ENCODE measurements at places on chromosomes 7 and 10. TPM values are rescaled to one million over a fixed set of nuclear protein-coding genes. Genes with fewer than 3 reads are reported as not detected.

DNA sequence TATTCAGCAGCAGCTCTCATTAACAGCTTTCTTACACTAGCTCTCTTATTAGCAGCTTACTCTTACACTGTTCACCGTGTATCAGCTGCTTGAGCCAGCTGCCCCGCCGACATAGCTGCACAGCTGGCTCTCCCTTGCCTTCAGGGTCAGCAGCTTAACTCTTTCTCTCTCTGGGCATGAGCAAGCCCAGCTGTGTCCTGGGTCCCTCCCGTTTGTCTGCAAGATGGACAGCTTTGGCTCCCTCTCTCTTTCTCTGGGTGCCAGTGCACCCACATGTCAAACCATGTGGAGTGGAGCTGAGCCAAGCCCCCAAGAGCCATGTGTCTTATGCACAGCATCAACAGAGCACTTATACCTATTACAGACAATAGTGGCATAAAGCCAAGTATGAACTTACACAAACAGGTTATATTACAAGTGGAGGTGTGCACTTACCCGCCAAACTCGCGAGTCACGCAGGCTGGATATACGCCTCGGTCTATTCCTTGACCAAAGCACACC, 35.7 kb upstream of the MTPAP start:
- no peaks in the 10 kb centered on the region for H3K36me3 ChIP-seq
- H3K27ac ChIP-seq, result no peak overlapping the region
- no peak overlapping the region for H3K4me3 ChIP-seq
- peak; percentile 24 for DNase-seq

- H3K36me3 ChIP-seq, result no peaks in the 10 kb centered on the region
- H3K27ac ChIP-seq, result peak overlapping the region; percentile 59
- peaks cover 43% of the 10 kb centered on the region for H3K4me1 ChIP-seq
- peak; percentile 26 for DNase-seq
Measured at GRCh38 chr10:85228726-85229125, 900.3 kb downstream of the CCSER2 start.

GRCh38 chr7:2283074-2283473, 31.2 kb downstream of the SNX8 start:
- H3K36me3 ChIP-seq, result no peaks in the 10 kb centered on the region
- DNase-seq, result no peak
- H3K4me1 ChIP-seq, result peaks cover 9% of the 10 kb centered on the region
- H3K4me3 ChIP-seq, result no peak overlapping the region
- no peak overlapping the region for H3K27ac ChIP-seq
- no peaks in the 10 kb centered on the region for H3K27me3 ChIP-seq

- H3K27ac ChIP-seq, result no peak overlapping the region
- H3K4me3 ChIP-seq, result no peak overlapping the region
- H3K27me3 ChIP-seq, result no peaks in the 10 kb centered on the region
- no peaks in the 10 kb centered on the region for H3K36me3 ChIP-seq
Measured at GRCh38 chr10:60549686-60550085, 160.0 kb upstream of the ANK3 start.

DNA sequence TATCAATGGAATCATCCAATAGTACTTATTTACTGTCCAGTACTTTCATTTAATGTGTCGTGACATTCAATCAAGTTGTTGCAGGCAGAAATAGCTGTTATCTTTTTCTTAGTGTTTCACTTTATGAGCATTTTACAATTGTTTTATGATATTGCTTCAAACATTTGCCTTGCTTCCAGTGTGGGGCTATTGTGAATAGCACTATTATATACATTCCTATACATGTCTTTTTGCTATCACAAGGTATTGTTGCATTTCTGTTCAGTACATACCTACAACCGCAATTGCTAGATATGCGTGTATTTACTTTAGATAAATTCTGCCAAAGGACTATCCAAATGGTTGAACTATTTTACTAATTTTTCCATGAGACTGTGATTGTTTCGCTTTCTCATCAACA, 34.9 kb downstream of the CYP2C8 start:
- peaks cover 23% of the 10 kb centered on the region for H3K4me1 ChIP-seq
- no peak overlapping the region for H3K4me3 ChIP-seq
- DNase-seq, result no peak
- peak overlapping the region; percentile 81 for H3K27ac ChIP-seq
- H3K27me3 ChIP-seq, result no peaks in the 10 kb centered on the region

DNA sequence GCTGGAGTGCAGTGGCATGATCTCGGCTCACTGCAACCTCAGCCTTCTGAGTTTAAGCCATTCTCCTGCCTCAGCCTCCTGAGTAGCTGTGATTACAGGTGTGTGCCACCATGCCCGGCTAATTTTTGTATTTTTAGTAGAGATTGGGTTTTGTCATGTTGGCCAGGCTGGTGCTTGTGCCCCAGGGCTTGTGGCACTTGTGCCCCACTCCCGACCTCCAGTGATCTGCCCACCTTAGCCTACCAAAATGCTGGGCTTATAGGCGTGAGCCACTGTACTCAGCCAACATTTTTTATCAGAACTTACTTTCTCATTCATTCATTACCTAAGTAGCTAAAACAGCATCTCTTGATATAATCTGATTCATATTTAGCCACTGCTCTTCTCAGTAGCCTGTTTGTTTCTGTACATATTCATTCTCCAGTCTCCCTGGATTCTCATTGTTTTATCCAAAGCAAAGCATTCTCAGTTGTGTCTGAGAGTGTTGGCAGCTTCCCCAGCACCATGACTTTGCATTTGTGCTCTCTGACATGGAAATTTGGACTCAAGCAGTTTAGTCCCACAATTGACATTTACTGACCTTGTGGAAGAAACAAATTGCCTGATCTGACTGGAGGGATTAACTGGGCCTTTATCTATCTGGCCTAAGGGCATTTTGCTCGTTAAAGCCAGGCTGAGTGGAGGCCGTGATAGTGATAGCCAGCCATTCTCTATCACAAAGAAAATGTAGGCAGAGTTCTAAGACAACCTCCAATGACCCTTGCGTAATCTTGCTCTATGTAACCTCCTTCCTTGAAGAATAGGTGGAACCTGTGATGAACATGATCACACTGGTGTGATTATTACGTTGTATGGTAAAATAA, 44.9 kb downstream of the AKR1B15 start:
- H3K27me3 ChIP-seq, result no peaks in the 10 kb centered on the region
- H3K4me1 ChIP-seq, result peaks cover 15% of the 10 kb centered on the region
- DNase-seq, result peak; percentile 95
- no peaks in the 10 kb centered on the region for H3K36me3 ChIP-seq

GRCh38 chr7:135181261-135181928, 10.9 kb upstream of the CYREN start:
- no peak overlapping the region for H3K4me3 ChIP-seq
- H3K4me1 ChIP-seq, result no peaks in the 10 kb centered on the region
- peaks cover 20% of the 10 kb centered on the region for H3K36me3 ChIP-seq
- no peak overlapping the region for H3K27ac ChIP-seq

CPVL gene
- 182 TPM for total RNA-seq

ADAM22 gene
- 19.2 TPM for total RNA-seq

MYH16 gene
- not detected for total RNA-seq

MRLN gene
- not detected for total RNA-seq
